Head of caudate nucleus (tissue), 42 donors: ENCODE measurements at places on chromosomes 4 and X.

GRCh38 chr4:4901877-4902276 lies 42.4 kb downstream of the MSX1 start:
- DNase-seq, result no peak

DNA sequence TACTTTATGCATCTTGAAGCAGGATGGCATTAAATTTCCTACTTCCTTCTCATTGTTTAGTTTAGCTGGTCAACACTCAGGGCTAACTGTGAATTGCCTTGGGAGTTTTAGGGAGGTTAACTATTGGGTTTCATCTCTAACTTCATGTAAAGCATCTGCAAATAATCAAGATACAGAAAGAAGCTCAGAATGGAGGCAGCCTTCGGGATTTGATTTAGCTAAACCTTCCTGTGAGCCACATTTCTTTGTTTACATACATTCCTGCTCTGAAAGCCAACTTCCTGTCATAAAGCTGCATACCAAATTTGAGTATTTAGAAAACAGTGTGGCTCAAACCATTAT lies 131.7 kb upstream of the PCDH18 start:
- no peak for DNase-seq

DNA sequence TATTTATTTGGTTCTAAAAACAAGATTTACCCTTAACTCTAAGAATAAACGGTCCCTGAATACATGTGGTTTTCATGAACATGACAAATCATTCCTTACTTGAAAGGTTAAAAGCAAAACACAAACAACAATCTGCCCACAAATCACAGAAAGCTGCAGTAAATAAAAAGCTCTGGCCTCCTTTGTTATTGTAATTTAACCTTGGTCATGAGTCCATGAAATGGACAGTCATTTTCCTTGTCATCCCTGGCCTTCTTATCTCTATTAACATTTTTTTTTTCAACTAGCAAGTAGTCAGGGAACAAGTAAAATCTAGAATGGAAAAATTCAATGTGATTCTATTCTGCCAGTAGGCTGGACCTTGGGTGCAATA lies 92.7 kb downstream of the SCD5 start:
- DNase-seq, result no peak

GRCh38 chrX:73765776-73766430 lies 202.9 kb downstream of the CHIC1 start:
- no peak for DNase-seq

DNA sequence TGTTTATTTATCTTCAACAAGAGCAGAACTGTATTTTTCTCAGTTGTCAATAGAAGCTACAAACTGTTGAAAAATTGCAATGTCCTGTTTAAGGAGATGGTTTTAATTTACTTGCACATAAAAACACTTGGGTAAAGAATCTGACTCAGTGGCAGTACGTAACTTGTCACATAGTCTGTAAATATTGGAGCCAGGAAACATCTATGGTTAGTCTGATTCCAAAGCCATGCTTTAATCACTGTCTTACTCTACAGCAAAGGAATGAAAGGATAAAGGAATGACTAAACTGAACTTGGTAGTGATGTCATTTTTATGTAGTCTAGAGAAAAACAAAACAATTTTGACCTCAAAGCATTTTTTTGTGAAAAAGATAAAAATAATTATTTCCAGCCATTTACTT lies 537.2 kb downstream of the STIM2 start:
- DNase-seq, result no peak

DNA sequence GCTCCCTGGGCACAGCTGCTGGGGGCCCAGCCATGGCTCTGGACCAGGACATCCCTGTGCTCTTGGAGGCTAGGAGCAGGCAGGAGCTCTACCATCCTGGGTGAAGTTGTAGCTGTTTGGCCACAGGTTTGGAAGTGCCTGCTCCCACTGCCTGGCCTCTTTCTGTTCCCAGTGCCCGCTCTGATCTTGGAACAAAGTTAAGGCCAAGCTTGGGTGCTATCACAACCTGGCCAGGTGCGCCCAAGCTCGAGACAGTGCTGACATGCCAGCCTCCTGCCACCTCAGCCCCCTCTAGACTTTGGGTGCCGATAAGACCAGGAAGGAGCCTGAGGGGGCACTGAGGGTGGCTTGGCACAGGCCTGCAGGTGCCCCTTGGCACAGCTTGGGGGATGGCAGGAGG lies 686.1 kb upstream of the AADAT start:
- DNase-seq, result no peak

GRCh38 chrX:9605484-9605883 lies 140.6 kb downstream of the TBL1X start:
- no peak for DNase-seq

DNA sequence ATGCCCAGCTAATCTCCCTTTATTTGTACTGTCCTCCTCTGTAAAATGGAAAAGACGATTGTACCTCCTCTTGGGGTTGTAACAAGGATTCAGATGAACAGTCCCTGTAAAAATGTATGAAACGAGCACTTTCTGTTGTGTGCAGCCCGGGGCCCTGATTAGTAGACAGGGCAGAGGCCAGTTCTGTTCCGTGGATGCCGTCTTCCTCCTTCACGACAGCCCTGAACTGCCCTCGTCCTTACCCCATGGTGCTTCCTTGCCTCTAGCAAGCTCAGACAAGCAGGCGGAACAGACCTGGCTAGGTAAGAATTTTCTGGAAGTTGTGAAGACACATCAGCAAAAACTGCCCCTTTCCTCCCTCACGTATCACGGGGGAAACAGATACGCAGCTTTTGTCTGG lies 22.3 kb upstream of the TADA2B start:
- DNase-seq, result no peak

GRCh38 chrX:70452143-70452733 lies 7.6 kb downstream of the DLG3 start:
- peak; percentile 63 for DNase-seq

DNA sequence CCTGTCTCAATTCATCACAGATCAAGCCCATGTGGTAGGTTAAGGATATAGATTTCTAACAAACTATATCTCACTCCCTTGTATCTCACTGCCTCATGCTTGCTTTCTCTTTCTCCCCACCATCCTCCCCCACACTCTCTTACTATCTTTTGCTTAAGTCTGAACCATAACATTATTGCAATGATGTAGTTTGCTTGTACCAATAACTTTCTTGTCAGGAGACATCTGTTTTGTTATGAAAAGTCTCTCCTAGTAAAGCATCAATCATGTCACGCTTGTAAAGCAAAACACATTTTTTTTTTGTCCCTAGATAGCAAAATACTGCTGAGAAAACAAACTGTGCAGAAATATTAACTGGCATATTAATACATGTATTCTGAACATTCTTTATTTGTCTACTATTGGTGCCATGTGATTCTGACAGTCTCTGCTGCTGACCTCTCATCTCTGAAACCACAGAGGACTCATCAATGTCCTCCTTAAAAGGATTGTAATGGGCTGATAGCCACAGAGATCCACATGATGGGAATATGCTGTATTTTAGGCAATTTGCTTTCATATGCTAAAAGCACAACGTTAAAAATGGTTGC lies 217.5 kb downstream of the VEGFC start:
- no peak for DNase-seq

- DNase-seq, result no peak
Observed at GRCh38 chr4:158778156-158778711, 9.4 kb downstream of the FNIP2 start.

DNA sequence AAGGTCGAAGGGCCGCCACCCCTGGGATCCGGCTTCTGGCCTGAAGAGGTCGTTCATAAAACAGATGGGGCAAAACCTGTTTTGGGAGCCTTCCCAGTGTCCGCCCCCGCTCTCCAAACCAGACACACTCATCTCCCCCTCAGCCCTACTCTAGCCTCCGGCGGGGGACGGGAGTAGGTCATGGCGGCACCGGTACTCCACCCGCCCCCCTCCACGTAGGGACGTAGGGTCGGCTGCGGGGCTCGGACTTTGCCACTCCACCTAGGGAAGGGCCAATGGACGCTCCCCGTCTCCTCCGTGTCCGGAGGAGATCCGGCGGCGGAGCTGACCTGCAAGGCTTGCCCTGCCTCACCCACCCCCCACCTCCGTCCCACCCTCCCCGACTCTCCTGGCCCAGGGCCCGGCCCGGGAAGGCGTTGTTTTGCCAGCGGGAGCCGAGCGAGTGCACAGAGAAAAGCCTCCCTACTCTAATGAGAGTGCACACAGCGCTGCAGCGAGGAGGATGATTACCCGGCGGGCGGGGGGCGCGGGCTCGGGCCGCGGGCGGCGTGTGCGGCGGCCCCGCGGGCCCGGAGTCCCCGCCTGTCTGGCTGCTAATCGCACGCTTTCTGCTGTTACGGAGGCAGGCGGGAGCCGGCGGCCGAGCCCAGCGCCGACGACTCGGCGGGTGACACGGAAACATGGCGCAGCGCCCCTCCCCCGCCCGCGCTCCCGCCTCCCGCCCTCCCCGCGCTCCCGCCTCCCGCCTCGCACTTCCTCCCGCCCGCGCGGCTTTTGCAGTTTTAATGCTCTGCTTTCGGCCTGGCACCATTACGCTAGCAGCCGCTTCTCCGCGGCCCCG lies 8.3 kb upstream of the BCOR start:
- peak; percentile 79 for DNase-seq

GRCh38 chrX:109441266-109441665 lies 40.6 kb downstream of the GUCY2F start:
- DNase-seq, result no peak

GRCh38 chr4:47974566-47974965 lies 41.9 kb downstream of the CNGA1 start:
- no peak for DNase-seq

GRCh38 chr4:143502231-143502630 lies 11.3 kb upstream of the SMARCA5 start:
- no peak for DNase-seq
